ENCODE measurements at places on chromosomes 5 and 9. TPM values are rescaled to one million over a fixed set of nuclear protein-coding genes. Genes with fewer than 3 reads are reported as not detected.

The CDO1 gene
- total RNA-seq = 19.5 TPM

The AJM1 gene
- total RNA-seq = 4.3 TPM

The AQP7 gene
- 0.33 TPM for total RNA-seq

The ARHGEF37 gene
- total RNA-seq = 51.0 TPM

The C9orf153 gene
- 0.99 TPM for total RNA-seq

The HSDL2 gene
- 41.4 TPM for total RNA-seq

The MTAP gene
- total RNA-seq = 26.0 TPM

The GARNL3 gene
- total RNA-seq = 10.2 TPM

The VDAC1 gene
- total RNA-seq = 73.1 TPM

The LPCAT1 gene
- 20.6 TPM for total RNA-seq

- no peaks in the 10 kb centered on the region for H3K27me3 ChIP-seq
- no peaks in the 10 kb centered on the region for H3K4me1 ChIP-seq
- no peak overlapping the region for H3K4me3 ChIP-seq
- H3K36me3 ChIP-seq = no peaks in the 10 kb centered on the region
- no peak overlapping the region for H3K27ac ChIP-seq
- no peak for DNase-seq
Measured at GRCh38 chr5:51495672-51496071, 112.4 kb downstream of the ISL1 start.

DNA sequence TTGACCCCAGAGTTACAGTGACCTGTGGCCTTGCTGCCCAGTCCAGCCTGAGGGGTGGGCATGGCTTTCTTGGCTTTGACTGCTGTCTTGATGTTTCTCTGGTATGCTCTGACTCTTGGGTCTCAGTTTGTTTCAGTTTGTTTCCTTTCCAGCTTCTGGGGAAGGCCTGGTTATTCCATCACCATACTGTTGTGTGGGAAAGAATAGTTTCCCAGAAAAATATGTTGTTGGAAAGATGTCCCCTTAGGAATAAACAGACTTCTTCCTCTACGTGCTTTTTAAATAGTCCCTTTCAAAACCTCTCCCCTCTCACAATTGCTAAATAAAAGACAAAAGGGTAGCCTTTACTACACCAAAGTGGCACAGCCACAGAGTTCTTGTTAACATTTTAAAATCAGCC lies 49.5 kb downstream of the EGFLAM start:
- H3K27me3 ChIP-seq = no peaks in the 10 kb centered on the region
- no peak overlapping the region for H3K27ac ChIP-seq
- H3K36me3 ChIP-seq = no peaks in the 10 kb centered on the region
- DNase-seq = no peak
- no peaks in the 10 kb centered on the region for H3K4me1 ChIP-seq

- no peaks in the 10 kb centered on the region for H3K36me3 ChIP-seq
- H3K4me1 ChIP-seq = no peaks in the 10 kb centered on the region
- H3K4me3 ChIP-seq = no peak overlapping the region
- no peaks in the 10 kb centered on the region for H3K27me3 ChIP-seq
Measured at GRCh38 chr5:98749046-98749445, 24.4 kb upstream of the RGMB start.

GRCh38 chr5:86605881-86606280 lies 11.9 kb upstream of the COX7C start:
- no peaks in the 10 kb centered on the region for H3K4me1 ChIP-seq
- H3K36me3 ChIP-seq = no peaks in the 10 kb centered on the region
- H3K27me3 ChIP-seq = no peaks in the 10 kb centered on the region
- H3K4me3 ChIP-seq = no peak overlapping the region
- H3K27ac ChIP-seq = no peak overlapping the region

GRCh38 chr9:106922026-106922425 lies 59.1 kb downstream of the ZNF462 start:
- no peaks in the 10 kb centered on the region for H3K4me1 ChIP-seq
- peak overlapping the region; percentile 80 for H3K27ac ChIP-seq
- peaks cover 27% of the 10 kb centered on the region for H3K36me3 ChIP-seq
- H3K4me3 ChIP-seq = no peak overlapping the region
- no peaks in the 10 kb centered on the region for H3K27me3 ChIP-seq
- DNase-seq = no peak

DNA sequence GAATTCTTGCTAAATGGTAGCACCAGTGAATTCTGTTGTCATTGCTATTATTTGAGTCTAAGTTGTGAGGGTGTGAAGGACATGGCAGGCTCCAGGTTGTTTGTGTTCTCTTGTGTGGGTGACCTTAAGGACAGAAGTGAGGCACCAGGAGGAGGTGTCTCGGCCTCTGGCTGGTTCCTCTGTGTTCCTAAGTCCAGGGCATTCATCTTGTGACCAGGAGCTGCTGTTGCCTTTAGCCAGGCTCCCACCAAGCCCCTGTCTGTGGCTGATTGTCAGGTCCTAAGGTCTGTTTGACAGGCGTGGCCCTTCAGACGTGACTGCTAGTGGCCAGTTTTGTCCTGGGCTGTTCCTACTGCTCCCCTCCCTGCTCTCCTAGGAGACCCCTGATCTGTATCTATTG lies 89.4 kb downstream of the ANGPTL2 start:
- H3K27me3 ChIP-seq = no peaks in the 10 kb centered on the region
- no peaks in the 10 kb centered on the region for H3K36me3 ChIP-seq
- H3K4me3 ChIP-seq = no peak overlapping the region
- no peak overlapping the region for H3K27ac ChIP-seq

DNA sequence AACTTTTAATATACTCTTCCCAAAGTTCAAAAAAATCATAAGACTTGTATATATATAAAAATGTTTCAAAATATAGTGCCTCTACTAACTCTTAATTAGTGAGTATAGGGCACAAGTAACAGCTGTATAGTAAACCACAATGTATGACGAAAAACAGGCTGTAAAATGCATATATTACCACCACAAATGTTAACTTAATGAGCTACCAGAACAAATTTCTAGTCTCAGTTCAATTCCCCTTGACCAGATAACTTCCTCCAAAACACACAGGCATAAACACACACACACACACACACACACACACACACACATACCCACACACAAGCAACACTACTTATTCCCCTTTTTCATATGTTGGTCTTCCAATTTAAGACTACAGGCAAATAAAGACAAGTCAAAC lies 78.8 kb downstream of the FBXL17 start:
- no peak for DNase-seq
- no peaks in the 10 kb centered on the region for H3K27me3 ChIP-seq
- no peaks in the 10 kb centered on the region for H3K36me3 ChIP-seq
- no peak overlapping the region for H3K27ac ChIP-seq

DNA sequence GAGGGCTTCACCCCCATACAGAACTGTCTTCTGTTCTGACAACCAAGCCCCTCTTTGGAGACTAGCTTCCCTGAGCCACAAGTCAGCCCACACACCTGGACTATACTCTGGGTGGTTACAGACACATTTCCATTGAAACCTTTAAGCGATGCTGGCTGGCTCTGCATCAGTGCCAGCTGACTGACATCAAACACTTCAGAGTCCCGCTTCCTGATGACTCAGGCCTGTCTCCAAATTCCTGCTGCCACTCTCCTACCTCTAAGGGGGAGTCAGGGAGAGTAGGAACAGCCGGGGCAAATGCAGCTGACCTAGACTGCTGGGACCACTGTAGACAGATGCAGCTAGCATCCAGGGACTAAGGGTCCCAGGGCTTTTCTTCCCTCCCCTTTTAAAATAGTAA lies 59.4 kb downstream of the SIL1 start:
- DNase-seq = peak; percentile 75
- H3K27ac ChIP-seq = peak overlapping the region; percentile 80
- no peaks in the 10 kb centered on the region for H3K36me3 ChIP-seq
- H3K4me3 ChIP-seq = no peak overlapping the region
- H3K4me1 ChIP-seq = no peaks in the 10 kb centered on the region

- peaks cover 1% of the 10 kb centered on the region for H3K27me3 ChIP-seq
- no peak overlapping the region for H3K4me3 ChIP-seq
- H3K27ac ChIP-seq = no peak overlapping the region
- H3K4me1 ChIP-seq = no peaks in the 10 kb centered on the region
- no peaks in the 10 kb centered on the region for H3K36me3 ChIP-seq
Measured at GRCh38 chr5:1673042-1673677, 126.5 kb downstream of the MRPL36 start.

GRCh38 chr9:134525841-134526583 lies 115.6 kb upstream of the COL5A1 start:
- H3K36me3 ChIP-seq = no peaks in the 10 kb centered on the region
- peak overlapping the region; percentile 7 for H3K27ac ChIP-seq
- H3K4me3 ChIP-seq = no peak overlapping the region
- no peaks in the 10 kb centered on the region for H3K27me3 ChIP-seq
- DNase-seq = no peak

- H3K36me3 ChIP-seq = no peaks in the 10 kb centered on the region
- H3K4me3 ChIP-seq = no peak overlapping the region
- peaks cover 34% of the 10 kb centered on the region for H3K4me1 ChIP-seq
- H3K27ac ChIP-seq = peak overlapping the region; percentile 94
Measured at GRCh38 chr9:115121181-115121580, 3.2 kb upstream of the TNC start.

DNA sequence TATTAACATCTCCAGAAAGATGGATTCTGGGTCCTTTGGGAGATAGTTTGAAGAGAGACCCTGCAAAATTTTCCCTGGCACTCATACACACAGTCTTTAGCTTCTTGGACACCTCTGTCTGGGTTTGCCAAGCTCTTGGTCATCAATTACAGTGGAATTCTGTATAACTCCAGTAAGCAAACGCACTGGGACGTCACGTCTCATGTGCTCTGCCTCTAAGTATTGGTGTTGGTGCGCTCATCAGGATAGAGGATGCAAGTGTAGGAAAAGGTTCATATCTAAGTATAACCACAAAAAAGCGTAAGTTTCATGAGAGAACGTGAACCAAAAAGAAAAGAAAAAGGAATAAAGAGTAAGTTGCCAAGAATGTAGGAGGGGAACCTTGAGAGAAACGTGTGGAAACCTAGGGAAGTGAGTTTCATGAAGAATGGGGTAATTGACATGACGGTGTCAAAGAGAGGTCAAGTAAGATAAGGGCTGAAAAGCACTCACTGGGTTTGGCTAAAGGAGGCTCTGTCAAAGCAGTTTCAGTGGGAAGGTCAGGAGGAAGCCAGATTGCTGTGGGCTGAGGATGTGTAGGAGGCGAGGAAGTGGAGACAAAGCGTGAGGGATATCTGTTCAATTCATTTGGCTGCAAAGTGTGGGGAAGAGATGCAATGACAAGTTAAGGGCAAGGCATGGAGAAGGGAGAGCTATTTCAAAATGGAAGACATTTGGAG lies 92.7 kb downstream of the RAD23B start:
- no peaks in the 10 kb centered on the region for H3K36me3 ChIP-seq
- no peak overlapping the region for H3K4me3 ChIP-seq
- no peaks in the 10 kb centered on the region for H3K4me1 ChIP-seq

- no peak overlapping the region for H3K27ac ChIP-seq
- H3K36me3 ChIP-seq = peaks cover 21% of the 10 kb centered on the region
- no peaks in the 10 kb centered on the region for H3K27me3 ChIP-seq
Measured at GRCh38 chr9:121862371-121863332, 211.2 kb downstream of the DAB2IP start.

- H3K4me1 ChIP-seq = no peaks in the 10 kb centered on the region
- no peak for DNase-seq
- no peaks in the 10 kb centered on the region for H3K27me3 ChIP-seq
- H3K4me3 ChIP-seq = no peak overlapping the region
- H3K36me3 ChIP-seq = no peaks in the 10 kb centered on the region
Measured at GRCh38 chr5:18010053-18010452, 375.8 kb downstream of the TAF11L14 start.

- no peaks in the 10 kb centered on the region for H3K4me1 ChIP-seq
- no peak for DNase-seq
- H3K27me3 ChIP-seq = no peaks in the 10 kb centered on the region
- H3K36me3 ChIP-seq = no peaks in the 10 kb centered on the region
Measured at GRCh38 chr5:40437452-40437861, 242.3 kb upstream of the PTGER4 start.

- H3K4me1 ChIP-seq = no peaks in the 10 kb centered on the region
- H3K36me3 ChIP-seq = no peaks in the 10 kb centered on the region
- H3K27me3 ChIP-seq = no peaks in the 10 kb centered on the region
- no peak within 1 kb of the TSS for H3K4me3 ChIP-seq
- no peak within 1 kb of the TSS for H3K27ac ChIP-seq
- no peak for DNase-seq
Measured at GRCh38 chr5:139462586-139463276, at the start of gene ECSCR. TSS of gene ECSCR (minus strand) at chr5:139462743. CDS start at chr5:139462670, 73 bp downstream.

DNA sequence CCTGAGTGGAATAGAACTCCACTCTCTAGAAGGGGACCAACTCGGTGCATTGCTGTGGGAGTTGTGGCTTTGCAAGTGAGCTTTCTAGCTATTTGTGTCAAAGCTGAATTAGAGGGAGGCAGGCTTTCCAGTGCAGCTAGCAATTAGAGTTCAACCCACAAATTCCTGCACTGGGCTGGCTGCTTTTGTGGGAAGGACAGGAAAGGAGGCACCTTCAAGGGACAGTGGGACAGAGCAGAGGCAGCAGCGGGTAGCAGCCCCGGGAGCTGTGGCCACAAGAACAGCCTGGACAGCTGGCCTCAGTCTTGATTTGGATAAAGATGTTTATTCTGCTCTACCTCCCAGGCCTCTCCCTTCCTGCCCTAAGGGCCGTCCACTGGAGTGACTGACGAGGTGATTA lies 83.7 kb upstream of the SLIT3 start:
- no peaks in the 10 kb centered on the region for H3K27me3 ChIP-seq
- H3K4me1 ChIP-seq = no peaks in the 10 kb centered on the region
- no peaks in the 10 kb centered on the region for H3K36me3 ChIP-seq
- H3K4me3 ChIP-seq = no peak overlapping the region

DNA sequence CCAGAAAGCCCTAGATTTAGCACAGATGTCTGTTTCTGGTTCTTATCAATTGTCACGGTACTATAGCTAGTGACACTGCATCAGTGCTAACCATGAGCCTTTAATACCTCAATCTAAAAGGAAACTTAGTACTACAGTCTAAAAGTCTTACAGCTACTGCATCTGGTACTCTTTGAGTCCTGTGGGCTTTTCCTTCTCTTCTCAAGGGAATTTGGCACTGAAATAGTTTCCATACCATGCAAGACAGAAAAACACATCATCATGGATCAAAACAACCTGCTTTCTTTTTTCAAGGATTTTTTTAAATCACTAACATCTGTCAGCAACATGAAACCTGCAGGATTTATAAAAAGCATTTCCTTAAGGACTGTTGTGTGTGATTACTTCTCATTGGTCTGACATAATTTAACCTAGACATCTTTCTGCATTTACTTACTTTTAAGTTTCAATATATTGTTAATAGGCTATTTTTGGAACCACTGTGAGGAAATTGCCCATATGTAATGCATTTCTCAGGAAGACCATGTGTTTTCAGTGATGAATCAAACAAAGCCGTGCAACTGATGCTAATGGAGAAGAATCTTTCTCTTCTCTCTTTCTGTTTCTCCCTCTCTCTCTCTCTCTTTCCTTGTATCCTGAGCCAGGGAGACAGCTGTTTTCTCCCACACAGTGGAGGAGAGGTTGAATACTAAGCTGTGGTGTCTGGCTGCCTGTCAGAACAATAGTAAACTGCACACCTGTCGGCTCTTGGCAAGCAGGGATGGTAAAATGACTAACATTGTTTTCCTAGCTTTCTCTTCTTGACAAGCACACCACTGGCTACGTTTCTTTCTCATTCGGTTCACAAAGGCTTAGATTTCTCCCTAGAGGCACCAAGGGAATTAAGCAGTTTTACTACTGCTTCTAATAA lies 273.4 kb downstream of the CSNK1G3 start:
- no peak for DNase-seq
- no peak overlapping the region for H3K4me3 ChIP-seq
- no peaks in the 10 kb centered on the region for H3K27me3 ChIP-seq
- H3K27ac ChIP-seq = peak overlapping the region; percentile 56
- H3K4me1 ChIP-seq = peaks cover 41% of the 10 kb centered on the region
